M059J (cell line): ENCODE measurements at places on chromosomes 7 and 10. TPM values are rescaled to one million over a fixed set of nuclear protein-coding genes. Genes with fewer than 3 reads are reported as not detected.

- DNase-seq, result no peak
Observed at GRCh38 chr10:102799691-102800471, 37.3 kb downstream of the CYP17A1 start.

The VCL gene
- 89.3 and 159 TPM in 2 replicates for total RNA-seq

DNA sequence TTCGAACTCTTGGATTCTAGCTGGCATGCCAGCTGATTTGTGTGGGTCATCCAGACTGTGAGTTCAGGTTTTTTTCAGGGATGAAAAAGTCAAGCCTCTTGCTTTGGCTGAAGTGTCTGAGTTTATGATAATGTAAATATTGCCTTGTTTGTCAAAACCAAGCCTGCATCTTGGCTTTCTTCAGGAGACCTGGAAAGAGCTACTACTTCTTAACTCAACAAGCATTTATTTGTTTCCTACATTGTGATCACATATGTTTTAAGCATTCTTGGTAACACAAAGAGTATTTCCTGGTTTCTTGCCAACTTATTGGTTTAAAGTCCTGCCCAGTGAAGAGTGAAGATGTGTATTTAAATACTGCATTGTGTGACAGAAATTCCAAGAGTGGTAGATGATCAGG, 407.1 kb downstream of the LRMDA start:
- DNase-seq, result no peak

GRCh38 chr7:25216837-25217236, 11.4 kb downstream of the NPVF start:
- DNase-seq, result peak; percentile 60

DNA sequence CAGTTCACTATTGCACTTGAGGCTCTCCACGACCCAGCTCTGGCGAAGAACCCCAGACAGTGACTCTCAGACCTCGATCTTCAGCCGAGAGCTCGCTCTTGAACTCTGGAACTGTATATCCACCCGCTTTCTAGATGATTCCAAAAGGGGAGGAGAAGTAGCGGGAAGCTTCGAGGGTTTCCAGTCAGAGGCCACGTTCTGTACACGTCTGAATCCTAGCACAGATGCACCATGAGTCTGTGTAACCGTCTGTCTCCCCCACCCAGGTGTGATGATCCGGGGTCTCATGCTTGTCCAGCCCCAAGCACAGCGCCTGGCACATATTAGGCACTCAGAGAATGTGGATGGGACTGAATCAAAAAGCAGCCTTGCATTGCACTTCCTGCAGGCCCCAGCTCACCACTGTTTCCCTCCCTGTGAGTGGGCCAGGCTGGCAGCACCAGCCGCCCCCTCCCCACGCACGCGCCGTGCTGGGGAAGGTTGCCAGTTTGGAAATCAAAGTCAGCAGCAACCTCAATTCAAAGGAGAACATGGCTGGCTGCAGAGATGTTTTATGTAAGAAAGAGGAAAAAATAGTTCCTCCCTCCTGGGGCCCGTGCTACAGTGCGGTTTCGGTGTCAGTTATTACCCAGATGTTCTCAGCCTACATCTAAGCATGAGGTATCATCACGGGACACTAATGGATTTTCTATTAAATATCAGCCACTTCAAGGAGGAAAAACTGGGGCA, 5.7 kb downstream of the GRID2IP start:
- no peak for DNase-seq

DNA sequence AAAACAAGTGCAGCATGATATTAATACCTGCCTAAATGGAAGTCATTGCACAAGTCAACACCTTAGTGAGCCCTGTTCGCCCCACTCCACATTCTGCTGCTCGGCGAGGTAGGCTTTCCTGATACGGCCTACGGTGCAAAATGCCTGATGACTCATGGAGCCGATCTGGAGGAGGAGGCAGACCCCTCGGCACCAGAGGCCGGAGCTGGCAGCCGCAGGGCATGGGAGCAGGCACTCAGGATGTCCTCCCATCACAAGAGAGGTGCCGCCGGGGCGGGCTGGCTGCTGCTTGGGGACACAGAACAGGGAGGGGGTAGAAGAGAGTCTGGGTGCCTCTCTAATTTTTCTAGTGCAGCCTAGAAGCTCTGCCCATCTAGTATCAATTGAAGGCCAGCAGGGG, 418.5 kb upstream of the MGMT start:
- peak; percentile 72 for DNase-seq

- no peak for DNase-seq
Observed at GRCh38 chr7:3264693-3265339, 36.2 kb upstream of the SDK1 start.

The OGA gene
- total RNA-seq, result 48.4 and 66.4 TPM in 2 replicates

DNA sequence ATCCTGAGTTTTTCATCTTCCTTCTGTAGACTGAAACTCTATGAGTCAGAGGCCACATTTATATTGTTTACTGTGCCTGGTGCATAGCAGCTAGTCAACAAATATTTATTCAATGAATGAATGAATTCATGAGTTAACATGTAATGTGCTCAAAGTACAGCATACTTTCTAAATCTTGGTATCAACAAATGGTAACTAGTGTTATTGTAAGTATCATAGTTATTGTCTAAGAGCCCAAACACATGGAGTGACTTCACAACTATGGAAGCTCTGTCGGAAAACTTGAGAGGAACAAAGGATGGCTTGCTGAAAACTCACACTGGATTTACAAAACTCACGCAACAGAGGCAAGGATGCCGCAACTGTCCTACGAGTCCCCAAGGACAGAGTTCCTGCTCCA, 35.9 kb downstream of the DENND2A start:
- peak; percentile 75 for DNase-seq

The PLOD3 gene
- 69.0 and 129 TPM in 2 replicates for total RNA-seq

DNA sequence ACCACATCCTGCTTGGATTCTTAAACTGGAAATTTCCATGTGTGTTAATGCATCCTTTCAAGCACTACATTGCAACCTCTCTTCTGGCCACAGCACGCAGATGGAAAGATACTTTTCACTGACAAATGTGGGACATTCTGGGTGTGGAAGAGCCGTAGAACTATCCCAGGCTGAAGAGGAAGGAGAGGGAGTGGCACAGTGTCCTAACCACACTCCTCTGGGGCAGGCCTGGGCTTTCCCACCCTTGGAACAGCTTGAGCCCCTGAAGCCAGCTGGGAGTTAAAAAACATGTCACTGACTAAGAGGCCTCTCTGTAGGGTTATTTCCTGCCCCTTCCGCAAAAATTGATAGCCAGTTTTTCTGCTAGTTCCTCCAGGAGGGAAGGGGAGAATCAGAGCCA, 34.0 kb upstream of the DNMBP start:
- peak; percentile 63 for DNase-seq

The ZNF804B gene
- not detected in 2 replicates for total RNA-seq

The CDC14C gene
- total RNA-seq, result 0.07 and 0.10 TPM in 2 replicates

GRCh38 chr10:32790483-32790882, 167.5 kb downstream of the ITGB1 start:
- no peak for DNase-seq
